Activated CD4-positive, alpha-beta T cell treated with anti-CD3 and anti-CD28 coated beads, Interleukin-2, amount 50 U/mL, for 24 hours (primary cell): ENCODE measurements at places on chromosomes 3 and 15.

DNA sequence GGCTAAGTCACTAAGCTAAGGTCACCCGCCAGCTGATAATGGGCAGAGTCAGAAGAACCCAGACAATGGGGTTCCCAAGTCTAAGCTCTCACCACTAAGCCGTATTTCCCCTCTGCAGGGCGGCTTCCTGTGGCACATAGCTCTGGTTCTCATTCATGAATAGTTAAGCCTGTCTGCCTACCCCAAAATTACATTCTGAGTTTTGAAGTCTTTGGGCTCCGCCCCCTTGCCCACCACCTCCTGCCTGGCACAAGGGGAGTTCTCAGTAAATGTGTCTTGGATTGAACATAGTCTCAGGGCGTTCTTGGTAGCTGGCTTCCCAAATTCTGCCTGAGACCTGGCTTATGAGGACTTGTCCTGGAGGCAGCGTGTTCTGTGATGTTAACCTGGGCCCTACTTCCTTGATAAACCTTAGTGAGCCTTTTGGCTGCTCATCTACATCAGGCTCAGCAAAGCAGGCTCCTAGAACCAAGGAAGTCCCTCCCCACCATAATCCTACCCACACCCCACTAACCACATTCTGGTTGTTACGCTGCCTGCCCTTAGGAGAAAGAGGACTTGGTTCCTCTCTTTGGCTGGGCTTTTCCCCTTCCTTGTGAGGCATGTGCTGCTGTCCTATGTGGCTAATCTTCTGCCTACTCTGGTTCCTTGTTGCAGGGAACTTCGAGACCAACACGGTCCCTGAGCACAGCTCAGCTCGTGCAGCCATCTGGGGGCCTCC lies 54.9 kb downstream of the STARD5 start:
- no peak for DNase-seq

DNA sequence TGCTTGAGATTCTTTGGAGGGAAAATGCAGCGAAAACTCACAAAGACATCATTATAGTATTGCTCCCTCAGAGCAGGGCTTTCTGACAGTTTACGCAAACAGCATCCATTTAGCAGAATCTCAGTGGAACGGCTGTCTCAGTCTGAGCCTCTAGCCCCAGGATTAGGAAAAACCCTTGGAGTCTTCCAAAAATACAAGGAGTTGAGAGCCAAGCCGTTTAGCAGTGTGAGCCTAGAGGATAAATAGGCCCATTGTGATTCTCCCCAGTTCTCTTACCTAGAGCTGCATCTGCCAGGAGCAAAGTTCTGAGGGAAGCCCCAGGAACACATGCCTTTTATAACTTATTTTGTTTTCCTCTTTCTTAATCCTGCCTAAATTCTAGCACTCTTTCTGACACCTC lies 359.6 kb downstream of the NTRK3 start:
- DNase-seq, result no peak

- DNase-seq, result no peak
Measured at GRCh38 chr15:81000144-81000623, 539 bp upstream of the TLNRD1 start.

DNA sequence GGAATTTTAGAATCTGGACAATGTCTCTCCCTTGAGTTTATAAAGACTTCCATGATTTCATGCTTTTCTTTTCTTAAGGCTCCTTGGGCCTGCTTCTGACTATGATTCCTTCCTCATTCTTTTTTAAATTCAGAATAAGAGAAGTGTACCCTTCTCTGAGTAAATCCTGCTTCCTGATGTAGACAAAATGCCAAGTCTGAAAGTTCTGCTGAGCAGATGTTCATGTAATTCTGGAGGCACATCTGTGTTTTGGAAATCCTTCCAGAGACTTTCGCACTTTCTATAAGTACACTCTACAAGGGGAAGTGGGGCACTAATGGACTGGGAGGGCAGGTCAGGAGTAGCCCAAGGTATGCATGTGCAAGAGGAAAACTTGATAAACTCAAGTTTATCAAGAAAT lies 24.8 kb downstream of the TPM1 start:
- no peak for DNase-seq

DNA sequence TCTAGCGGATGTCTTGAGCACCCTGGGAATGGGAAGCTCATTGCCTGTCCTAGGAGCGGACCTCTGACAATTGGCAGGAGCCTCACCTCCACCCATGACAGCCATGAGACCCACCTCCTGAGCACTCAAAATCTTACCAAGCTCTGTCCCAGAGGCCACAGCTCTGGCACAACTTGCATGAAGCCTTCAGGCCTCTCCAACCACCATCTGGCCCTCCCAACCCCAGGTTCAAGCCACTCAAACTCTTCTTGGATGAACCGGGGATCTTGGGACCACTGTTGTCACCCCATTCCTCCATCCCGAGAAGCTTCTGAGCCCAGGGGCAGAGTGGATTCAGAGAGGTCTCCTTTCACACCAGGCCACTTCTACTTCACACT lies 1.5 kb downstream of the VIPR1 start:
- DNase-seq, result no peak

DNA sequence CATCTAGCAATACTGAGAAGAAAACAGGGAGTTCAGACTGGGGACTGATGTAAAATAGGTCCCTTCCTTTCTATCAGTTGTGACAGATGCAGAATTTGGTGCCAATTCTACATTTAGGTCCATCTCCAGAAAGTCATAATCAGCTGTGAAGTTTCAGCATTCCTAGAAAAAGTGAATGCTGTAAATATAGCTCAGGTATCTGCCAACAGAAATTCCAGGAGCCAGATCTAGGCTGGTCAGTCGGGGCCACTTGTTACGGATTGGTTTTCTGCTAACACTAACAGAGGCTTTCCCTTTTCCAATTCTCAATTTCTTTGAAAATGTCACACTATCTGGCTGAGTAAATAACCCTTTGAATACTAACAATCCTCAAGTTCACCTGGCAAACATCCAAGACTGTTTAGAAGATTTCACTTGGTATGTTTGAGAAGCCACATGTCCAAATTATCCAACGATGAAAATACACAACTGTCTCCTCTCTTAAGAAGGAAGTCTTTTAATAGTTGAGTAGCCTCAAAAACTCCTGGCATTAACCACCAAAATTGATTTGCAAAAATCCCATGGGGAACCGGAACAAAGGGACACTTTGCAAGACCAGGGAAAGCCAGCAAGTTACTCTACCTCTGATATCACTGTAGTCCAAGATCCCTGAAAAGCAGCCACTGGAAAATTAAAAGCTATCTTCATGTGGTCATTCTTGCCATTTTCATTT lies 222.3 kb downstream of the ZMAT3 start:
- no peak for DNase-seq

- DNase-seq, result no peak
Measured at GRCh38 chr3:52350416-52350815, 34.3 kb downstream of the DNAH1 start.

DNA sequence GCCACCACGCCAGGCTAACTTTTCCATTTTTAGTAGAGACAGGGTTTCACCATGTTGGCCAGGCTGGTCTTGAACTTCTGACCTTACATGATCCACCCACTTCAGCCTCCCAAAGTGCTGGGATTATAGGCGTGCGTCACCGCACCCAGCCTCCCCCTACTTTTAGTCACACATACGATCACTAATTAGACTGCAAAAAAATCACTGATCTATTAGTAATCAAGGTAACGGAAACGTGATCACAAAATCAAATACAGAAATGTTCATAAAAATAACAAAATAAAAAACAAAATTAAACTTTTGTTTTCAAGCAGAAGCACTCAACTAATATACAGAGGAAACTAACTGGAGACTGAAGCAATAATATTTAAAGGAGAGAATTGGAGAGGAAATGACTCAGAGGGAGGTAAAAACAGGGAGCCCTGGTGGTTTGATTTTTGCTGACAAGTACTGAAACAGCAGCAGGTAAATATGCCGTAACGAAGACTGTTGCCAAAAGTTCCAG lies 4.6 kb downstream of the WDR53 start:
- DNase-seq, result no peak

- DNase-seq, result no peak
Measured at GRCh38 chr15:72965671-72966070, 86.6 kb upstream of the NEO1 start.

DNA sequence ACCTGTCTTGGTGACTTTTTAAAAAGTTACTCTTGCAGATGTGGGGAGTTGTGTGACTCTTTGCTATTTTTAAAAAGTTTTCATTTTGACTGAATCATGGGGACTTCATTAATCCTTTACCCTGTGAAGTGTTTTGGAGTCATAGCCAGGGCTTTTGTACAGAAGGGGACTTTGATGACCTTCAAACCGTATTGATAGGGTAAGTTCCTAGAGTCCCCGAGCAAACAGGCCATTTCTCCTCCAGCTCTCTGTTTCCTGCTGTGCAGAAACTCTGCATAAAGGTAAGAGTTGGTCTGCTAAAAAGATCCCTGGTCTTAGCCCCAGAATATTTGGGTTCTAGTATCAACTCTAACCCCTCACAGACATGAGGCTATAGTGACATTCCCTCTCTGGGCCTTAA lies 170.8 kb upstream of the BCL6 start:
- DNase-seq, result no peak
